Hepatic stellate cell (primary cell): ENCODE measurements at places on chromosomes 4 and X.

GRCh38 chr4:109185548-109185947 is 116.9 kb downstream of the COL25A1 start:
- DNase-seq = no peak

GRCh38 chr4:144699565-144699964 is 53.6 kb downstream of the HHIP start:
- no peak for DNase-seq

- DNase-seq = no peak
Observed at GRCh38 chr4:157739242-157739641, 433.6 kb downstream of the GASK1B start.

DNA sequence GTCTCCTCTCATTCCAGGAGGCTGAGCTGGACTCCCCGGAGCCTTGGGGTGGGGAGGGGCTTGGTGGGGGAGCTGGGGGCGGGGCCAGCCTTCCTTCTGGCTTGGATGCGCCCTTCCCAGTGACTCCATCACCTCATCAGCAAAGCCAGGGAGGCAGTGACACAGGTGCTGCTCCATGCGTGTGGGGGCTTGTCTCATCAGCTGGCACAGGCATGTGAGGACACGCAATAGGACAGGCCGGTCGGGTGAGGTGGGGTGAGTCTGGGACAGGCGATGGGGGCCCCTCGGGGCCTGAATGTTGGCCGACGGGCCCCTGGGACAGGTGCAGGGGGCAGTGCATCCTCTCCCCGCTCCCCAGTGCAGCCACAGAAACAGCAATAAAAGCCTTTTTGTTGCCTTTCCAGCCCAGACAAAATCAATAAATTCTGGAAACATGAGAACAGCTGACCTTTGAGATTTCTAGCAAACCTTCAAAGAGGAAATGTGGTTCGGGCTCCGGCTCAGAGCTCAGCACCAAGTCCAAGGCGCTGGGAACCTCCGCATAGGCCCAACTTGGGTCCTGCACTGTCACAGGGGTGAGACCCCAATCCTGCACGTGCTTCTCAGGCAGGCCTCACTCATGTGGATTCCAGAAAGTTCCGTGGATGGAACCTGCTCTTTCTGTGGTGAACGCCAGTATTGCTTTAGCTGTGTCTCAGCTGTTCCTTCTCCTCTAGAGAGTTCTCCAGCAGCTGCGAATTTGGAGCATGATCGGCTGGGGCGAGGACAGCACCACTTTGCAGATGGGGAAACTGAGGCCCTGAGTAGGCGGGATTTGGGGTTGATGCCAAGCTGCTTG is 18.5 kb downstream of the ADRA2C start:
- no peak for DNase-seq

GRCh38 chrX:34584781-34585180 is 72.3 kb downstream of the TMEM47 start:
- no peak for DNase-seq

DNA sequence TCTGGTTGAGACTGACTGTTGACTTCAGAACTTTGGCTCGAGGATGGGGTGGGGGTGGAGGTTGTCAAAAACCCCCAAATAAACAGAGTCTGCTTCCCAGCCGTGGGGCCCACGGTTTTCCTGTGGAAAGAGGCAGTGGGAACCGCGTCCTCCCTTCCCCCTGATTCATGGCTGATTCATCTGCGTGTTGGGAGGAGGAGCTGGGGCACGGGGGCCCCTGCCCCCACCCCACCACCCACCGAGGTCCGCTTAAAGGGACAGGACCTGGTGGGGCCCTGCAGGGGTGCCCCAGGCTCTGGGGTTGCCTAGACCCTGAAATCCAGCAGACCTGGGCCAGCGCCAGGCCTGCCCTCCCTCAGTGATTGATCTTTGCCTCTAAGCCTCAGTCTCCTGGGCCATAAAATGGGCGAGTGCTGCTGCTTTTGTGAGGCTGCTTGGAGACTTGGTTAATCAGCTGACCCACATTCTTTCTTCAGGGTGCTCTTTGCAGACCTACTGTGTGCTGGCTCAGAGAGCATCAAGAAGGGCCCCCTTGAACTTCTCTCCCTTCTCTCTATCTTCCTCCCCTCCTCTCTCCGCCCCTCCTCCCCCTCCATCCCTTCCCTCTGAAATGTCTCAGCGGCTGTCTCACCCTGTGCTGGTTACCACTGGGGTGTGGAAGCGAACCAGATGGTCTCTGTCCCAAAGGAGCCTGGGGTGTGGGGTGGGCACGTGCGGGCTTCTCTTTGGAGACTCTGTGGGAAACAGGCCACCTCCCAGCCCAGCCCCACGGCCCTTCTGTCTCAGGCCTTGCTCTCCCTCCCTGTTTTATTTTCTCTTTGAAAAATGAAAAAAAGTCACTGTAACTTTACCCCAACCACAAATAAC is 9.1 kb downstream of the HTRA3 start:
- DNase-seq = peak; percentile 96

GRCh38 chr4:35818520-35818919 is 425.8 kb downstream of the ARAP2 start:
- DNase-seq = no peak

DNA sequence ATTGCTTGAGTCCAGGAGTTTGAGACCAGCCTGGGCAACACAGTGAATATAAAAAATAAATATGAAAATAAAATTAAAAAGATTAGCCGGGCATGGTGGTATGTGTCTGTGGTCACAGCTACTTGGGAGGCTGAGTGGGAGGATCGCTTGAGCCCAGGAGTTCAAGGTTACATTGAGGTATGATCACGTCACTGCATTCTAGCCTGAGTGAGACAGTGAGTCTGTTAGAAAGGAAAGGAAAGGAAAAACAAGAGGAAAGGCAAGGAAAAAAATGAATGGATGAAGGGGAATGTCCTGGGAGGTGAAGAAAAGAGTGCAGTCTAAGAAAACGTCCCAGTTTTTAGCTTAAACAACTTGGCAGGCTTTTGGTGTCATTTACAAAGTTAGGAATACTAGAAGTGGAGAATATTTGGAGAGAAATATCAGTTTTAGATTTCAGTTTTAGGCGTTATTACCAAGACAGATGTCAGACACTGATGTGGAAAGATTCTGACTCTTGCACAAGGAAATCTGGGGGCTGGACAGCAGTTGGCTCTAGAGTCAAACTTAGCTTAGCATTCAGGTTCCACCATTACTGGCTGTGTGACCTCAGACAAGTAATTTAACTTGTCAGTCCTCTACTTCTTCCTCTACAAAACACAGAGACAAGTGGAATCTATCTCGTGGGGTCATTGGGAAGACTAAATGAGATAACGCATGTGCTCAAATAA is 139.0 kb downstream of the TSPAN5 start:
- no peak for DNase-seq

DNA sequence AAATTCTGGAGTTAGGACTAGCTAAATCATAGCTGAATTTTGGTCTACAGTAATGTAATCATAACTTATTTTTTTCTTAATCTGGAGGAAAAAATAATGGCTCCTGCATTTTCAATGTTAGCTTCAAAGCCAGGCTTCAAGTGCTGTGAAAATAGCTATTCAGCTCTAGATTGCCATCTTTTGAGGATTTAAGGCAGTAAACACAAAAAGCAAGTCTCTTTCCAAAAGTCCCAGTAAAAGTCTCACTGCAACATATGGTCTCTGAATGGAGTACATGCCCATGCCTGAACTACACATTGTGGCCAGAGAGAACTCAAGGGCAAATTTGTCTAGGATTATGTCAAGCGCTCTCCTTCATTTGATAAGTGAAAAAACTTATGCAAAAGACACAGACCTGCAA is 720.9 kb downstream of the FSTL5 start:
- DNase-seq = no peak

DNA sequence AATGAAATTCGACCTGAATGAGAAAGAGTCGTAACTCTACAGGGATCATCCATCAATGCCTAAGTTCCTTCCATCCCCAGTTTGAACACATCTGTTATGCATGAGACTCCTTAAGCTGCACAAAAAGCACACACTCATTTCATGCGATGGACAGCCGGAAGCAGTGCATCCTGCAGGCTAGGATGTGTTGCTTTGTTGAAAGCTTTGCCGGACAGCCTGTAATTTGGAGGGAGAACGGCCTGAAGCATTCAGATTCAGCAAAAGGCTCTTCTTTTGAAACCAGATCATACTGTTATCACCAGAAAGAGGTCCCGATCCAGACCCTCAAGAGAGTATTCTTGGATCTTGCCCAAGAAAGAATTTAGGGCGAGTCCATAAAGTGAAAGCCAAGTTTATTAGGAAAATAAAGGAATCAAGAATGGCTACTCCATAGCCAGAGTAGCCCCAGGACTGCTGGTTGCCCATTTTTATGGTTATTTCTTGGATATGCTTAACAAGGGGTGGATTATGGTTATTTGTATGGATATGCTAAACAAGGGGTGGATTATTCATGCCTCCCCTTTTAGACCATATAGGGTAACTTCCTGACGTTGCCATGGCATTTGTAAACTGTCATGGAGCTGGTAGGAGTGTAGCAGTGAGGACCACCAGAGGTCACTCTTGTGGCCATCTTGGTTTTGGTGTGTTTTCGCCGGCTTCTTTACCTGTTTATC is 48.1 kb upstream of the DHRSX start:
- no peak for DNase-seq

GRCh38 chr4:4775493-4776004 is 83.9 kb upstream of the MSX1 start:
- DNase-seq = no peak

GRCh38 chrX:84187533-84188319 is at the start of gene RPS6KA6:
TSS of gene RPS6KA6 (minus strand) at chrX:84188199. CDS start at chrX:84187899, 300 bp downstream.
- peak; percentile 10 for DNase-seq

GRCh38 chr4:109496875-109497274 is 63.2 kb upstream of the MCUB start:
- DNase-seq = no peak

- DNase-seq = no peak
Observed at GRCh38 chr4:85826060-85826678, 351.2 kb downstream of the ARHGAP24 start.

DNA sequence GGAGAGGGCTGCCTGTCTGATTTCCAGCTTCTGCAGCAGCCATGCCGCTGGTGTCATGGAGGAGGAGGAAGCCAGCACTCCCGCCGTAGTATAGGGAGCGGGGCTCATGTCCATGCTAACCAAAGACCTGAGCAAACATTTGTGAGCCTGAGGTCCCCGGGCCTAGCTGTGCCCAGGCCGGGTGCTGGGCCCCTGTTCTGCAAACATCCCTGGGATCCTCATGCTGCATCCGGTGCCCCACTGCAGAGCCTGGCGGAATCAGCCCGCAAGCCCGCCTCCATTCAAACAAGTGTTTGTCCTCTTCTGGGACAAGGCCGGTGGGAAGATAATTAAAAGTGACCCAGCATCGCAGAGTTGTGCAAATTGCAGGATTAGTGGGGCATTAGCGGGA is 106.3 kb downstream of the SORCS2 start:
- DNase-seq = no peak

GRCh38 chrX:134338527-134338926 is 101.5 kb downstream of the CCDC160 start:
- no peak for DNase-seq

GRCh38 chrX:69096963-69097362 is 68.3 kb downstream of the PJA1 start:
- no peak for DNase-seq

- peak; percentile 20 for DNase-seq
Observed at GRCh38 chr4:94491322-94491721, 39.6 kb downstream of the PDLIM5 start.

- DNase-seq = no peak
Observed at GRCh38 chr4:803884-804283, 22.0 kb downstream of the CPLX1 start.

DNA sequence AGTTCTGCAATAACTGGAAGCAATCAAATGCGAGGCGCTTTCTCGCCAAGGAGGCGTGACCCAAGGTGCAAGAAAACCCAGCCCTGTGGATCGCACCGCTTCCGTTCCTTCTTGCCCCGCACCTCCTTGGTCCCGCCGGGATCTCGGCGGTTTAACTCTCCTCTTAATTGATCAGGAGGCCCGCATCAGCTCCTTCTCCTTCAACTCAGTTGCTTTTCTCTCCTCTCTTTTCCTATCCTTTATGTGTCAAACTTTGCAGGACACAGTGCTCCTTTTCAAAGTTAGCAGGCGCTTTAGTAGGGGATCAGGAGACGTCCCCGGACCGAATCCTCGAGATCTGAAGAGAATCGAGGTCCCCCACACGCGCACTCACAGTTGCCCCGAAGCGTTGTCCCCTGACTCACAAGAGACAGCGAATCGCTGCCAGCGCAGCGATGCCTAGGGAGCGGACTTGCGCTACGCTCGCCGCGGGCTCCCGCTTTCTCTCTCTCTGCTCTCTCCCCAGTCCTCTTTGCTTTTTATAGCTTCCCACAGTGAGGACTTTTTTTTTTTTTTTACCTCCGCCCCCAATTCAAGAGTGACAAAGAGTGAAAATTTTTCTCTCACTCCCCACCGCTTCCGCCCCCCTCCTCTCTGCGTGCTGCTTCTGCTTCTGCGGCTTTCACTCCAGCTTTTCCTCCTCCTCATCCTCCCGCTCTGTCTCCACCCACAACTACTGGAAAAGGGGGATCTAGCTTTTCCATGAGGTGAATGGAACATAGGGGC is at the start of gene DKK2:
DKK2 (minus strand) TSS at position 495 of the 765 bp plus-strand sequence. CDS start 722 bp downstream, outside the sequence.
- DNase-seq = peak; percentile 16

- DNase-seq = peak; percentile 7
Observed at GRCh38 chr4:71732706-71733105, 51.2 kb downstream of the GC start.

DNA sequence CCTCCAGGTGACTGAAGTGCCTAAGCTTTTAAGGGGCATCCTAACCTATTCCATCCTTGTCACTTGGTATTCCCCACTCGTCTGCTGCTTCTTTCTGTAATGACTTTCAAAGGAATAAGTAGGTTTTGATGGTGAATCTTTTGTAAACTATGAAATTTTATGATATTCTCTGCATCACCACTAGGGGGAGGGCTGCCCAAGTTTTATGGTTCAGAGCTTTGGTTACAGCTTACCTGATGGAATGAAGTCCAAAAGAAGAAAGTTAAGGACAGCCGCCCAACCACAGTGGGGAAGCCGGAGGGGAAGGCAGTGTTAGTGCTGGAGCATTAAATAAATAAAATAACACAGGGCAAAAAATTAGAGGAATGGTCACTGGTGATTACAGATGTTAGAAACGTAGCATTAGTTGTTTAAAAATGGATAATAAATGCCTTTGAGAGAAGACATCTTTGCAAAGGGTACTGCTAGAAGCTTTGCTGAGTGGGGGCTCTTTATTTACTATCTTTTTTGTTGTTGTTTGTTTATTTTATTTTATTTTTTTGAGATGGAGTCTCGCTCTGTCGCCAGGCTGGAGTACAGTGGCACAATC is 204.9 kb downstream of the GBA3 start:
- no peak for DNase-seq

- DNase-seq = no peak
Observed at GRCh38 chr4:153523164-153523796, 57.1 kb downstream of the TMEM131L start.

GRCh38 chr4:36038491-36038890 is 205.8 kb downstream of the ARAP2 start:
- DNase-seq = no peak

GRCh38 chr4:136414981-136415380 is 1117.3 kb downstream of the PCDH18 start:
- no peak for DNase-seq

DNA sequence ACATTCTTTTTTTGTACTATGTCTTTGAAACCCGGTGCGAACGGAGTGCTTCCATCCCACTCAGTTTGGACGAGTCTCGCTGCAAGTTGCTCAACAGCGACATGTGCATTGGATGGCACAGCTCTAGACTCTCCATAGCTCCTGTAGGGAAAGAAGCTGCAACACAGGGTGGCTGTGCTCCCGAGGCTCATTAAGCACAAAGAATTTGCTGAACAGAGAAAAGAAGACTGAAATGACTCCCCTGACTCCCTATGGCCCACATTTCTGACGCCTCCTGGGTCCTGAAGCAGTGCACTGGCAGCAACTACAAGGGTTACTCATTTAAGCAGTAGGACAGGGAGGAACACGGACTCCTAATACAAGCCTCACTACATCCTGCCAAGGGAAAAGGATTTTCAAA is 127.4 kb downstream of the SH3RF1 start:
- DNase-seq = no peak

GRCh38 chr4:8817813-8818062 is 53.9 kb downstream of the HMX1 start:
- DNase-seq = no peak
